ENCODE measurements at places on chromosomes 2 and 18.

- DNase-seq, result no peak
Measured at GRCh38 chr2:224709301-224709700, 6.9 kb downstream of the CCDC195 start.

GRCh38 chr2:43754180-43754579 lies 19.7 kb upstream of the DYNC2LI1 start:
- no peak for DNase-seq

GRCh38 chr2:160909781-160910242 lies 250.4 kb upstream of the TANK start:
- DNase-seq, result no peak

DNA sequence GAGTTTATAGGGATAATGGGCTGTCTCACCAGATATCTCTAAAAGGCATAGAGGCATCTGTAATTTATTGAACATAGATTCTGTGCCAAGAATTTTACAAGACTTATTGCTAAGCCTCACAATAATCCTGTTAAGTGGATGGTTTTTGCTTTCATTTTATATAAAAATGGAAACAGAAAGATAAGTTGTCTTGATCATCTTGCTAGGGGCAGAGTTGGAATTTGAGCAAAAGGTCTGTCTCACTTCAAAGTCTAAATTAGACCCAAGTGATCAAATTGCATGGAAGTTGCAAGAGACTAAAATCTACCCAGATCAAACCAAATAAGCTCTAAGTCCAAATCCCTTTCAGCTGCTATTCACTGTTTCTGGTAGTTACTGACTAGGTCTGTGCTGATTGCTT lies 95.3 kb upstream of the SOX11 start:
- DNase-seq, result no peak

DNA sequence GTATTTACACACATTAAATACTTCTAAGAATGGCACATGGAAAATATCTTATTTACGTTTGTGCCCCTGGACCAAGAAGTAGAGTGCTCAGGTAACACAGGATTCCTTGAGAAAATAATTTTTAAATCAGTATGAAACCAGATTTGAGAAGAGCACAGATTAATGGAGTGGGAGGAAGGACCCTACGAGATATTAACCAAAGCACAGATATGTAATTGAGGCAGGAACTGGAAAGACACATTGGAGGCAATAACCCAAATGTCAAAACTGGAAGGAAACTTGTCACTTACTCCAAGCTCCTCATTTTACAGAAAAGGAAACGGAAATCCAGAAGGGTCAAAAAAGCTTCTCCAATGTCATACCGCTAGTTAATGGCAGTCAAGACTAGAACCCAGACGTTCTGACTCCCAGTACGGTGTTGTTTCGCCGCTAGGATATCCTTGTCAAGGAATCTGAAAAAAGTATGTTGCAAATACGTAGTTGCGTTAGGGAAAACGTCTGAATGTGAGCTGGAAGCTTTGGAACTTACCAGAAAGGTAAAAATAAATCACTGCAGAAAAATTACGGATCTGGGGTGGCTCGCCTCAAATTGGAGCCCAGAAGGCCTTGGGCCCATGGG lies 634 bp downstream of the MTIF2 start:
- no peak for DNase-seq

DNA sequence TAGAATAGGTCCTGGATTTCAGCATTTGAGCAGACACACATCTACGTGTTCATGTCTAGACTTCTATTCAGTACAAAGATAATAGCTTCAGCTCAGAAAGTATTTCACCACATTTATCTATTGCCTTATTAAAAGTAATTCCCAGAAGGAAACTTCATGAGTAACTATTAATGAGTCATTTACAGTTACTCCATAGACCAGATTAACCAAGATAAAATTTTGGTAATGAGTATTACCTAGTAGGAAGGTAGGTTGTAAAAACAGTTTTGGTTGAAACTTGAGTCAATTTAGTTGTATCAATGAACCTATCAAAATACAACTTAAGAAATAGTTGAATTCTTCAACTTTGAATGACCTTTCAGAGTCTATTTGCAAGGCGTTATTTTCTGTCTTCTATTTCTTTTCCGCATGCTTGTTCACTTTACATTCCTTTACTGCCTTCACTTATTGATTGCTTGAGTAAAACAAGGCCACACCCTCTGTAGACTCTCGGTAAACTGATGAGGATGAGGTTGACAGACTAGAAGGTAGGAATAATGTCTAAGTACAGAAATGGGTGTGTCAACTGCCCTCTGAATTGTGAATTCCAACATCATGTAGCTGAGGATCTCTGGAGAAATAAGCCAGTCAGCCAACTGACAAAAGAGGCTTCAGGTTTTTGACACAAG lies 1165.6 kb upstream of the ZEB2 start:
- no peak for DNase-seq

DNA sequence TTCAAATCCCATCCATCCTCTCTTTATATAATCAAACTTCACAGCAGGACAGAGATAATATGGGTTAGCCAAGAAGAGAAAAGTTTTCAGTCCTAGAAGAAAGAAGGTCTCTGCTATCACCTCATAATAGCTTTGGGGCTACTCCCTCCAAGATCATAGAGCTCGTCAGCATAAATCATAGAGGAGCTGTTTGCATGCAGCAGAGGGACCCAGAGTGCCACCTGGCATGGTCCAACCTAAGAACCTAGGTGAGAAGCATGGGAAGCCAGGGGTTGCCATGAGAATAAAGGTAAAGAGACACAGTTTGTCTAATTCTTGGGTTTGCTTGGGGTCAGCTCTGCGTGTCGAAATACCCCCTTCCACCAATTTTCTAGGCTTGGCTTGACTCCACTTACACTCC lies 87.1 kb upstream of the CYP1B1 start:
- DNase-seq, result no peak

GRCh38 chr2:7272210-7272609 lies 355.0 kb downstream of the RNF144A start:
- no peak for DNase-seq

- DNase-seq, result no peak
Measured at GRCh38 chr2:98819231-98819766, 88.4 kb upstream of the MGAT4A start.

- DNase-seq, result no peak
Measured at GRCh38 chr18:39655341-39655740, 2089.7 kb upstream of the CELF4 start.

DNA sequence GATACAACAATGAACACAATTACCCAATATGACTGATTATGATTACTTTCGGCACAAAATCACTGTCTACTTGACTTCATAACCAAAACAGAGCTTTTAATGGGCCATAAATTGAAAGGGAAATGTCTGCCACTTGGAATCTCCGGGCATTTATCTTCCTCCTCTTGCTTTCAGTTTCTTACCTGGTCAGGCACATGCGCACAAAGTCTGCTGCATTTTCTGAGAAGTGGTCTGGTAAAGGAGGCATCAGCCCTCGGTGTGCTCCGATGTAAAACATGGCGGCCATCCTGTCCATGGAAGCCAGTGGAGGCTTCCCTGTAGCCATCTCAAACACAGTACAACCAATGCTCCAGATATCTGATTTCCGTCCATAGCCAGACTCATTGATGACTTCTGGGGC lies 62.0 kb downstream of the CCNT2 start:
- no peak for DNase-seq

DNA sequence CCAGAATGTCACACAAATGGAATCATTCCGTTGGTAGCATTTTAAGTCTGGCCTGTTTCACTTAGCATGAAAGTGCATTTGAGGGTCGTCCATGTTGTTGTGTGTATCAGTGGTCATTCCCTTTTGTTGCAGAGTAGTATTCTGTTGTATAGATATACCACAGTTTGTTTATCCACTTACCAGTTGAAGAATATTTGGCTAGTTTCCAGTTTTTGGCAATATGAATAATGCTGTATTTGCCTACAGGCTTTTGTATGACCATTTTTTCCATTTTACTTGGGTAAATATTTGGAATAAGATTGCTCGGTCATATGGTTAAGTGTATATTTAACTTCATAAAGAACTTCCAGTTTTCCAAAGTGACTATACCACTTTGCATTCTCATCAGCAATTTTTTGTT lies 100.0 kb upstream of the ALPP start:
- no peak for DNase-seq

GRCh38 chr2:219638217-219638947 lies 11.0 kb downstream of the SLC4A3 start:
- no peak for DNase-seq

DNA sequence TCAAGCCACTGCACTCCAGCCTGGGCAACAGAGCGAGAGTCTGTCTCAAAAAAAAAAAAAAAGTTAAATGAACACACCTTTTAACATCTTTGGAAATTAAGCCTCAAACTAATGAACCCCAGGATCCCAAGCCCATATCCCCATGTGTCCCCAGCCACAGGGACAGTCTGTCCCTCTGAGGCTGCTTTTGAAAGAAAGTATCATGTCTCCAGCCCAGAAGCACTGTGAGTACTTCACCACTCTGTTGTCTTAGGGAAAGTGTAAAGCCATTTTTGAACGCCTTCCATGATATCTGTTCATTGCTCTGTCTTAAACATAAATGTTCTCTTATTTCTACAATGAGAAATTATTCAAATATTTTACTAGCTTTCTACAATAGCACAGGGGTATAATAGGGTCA lies 52.1 kb upstream of the CHMP1B start:
- DNase-seq, result no peak

- DNase-seq, result no peak
Measured at GRCh38 chr2:2993172-2993692, 384.4 kb downstream of the EIPR1 start.

DNA sequence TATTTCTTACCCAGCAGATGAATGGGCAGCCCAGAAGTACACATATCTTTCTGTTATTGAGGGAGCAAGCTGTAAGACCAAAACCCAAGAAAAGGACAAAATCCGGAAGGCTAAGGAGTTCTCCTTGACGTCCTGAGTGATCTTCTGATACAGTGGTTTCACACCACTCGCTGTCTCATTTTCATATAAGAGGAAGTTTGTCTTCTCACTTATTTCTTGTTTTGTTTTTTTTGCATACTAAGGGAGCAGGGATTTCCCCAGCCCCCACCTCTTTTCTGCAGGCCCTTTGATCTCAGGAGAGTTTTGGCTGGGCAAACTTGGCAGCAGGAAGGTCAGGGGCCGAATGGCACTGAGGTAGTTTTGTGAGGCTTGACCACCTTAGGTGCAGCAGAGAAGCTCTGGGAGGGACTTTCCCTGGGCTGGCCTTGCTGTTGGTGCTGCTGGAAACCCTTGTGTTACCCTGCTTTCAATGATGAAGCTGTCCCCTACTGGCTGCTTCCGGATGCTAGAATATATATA lies 13.3 kb downstream of the CHRNA1 start:
- no peak for DNase-seq

DNA sequence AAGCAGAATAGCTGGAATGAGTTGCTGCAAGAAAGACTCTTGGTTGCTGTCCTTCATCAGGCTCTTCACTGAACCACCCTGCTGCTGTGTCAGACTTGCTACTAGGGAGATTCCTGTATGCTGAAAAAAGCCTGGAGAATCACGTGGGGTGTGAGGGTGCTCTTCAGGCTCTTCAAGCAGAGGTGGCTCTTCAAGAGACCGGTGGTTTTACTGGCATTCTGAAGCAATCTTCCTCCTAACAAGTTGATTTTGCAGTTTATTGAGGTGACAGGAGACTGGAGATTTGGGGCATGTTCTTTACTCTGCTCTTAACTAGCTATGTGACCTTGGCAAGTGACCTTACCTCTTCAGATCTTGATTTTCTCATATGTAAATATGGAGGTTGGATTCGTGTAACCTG lies 14.1 kb downstream of the TMEM178A start:
- DNase-seq, result no peak

Data from HTR-8/SVneo (cell line).